A549 treated with GW870086 at 1 μM for 4 hours (cell line): ENCODE measurements at places on chromosomes 2 and 18. TPM values are rescaled to one million over a fixed set of nuclear protein-coding genes. Genes with fewer than 3 reads are reported as not detected.

AQP12B gene
- total RNA-seq: not detected in 5 replicates

MPP4 gene
- total RNA-seq: 0.07 to 0.14 TPM (median 0.13 TPM) in 3 of 5 replicates, not detected in the others

VAMP8 gene
- 15.8 to 18.4 TPM (median 17.3 TPM) in 5 replicates for total RNA-seq

ANKRD30B gene
- not detected in 5 replicates for total RNA-seq

CD8A gene
- total RNA-seq: 0.21 to 0.34 TPM (median 0.24 TPM) in 5 replicates

OXER1 gene
- not detected in 5 replicates for total RNA-seq

LAMA1 gene
- total RNA-seq: 0.13 to 0.30 TPM (median 0.15 TPM) in 5 replicates

KIAA2012 gene
- not detected in 5 replicates for total RNA-seq

LIMS4 gene
- 0.46 to 1.3 TPM (median 0.74 TPM) in 5 replicates for total RNA-seq

YIPF4 gene
- 33.5 to 55.4 TPM (median 49.8 TPM) in 5 replicates for total RNA-seq

TDRD15 gene
- not detected in 5 replicates for total RNA-seq

SKOR2 gene
- total RNA-seq: not detected in 5 replicates

GPR45 gene
- total RNA-seq: not detected in 5 replicates

MAPRE3 gene
- 9.9 to 14.1 TPM (median 11.9 TPM) in 5 replicates for total RNA-seq

STPG4 gene
- not detected in 5 replicates for total RNA-seq

CFAP210 gene
- 0.13 to 0.81 TPM (median 0.42 TPM) in 5 replicates for total RNA-seq

ASXL2 gene
- total RNA-seq: 8.5 to 15.6 TPM (median 13.8 TPM) in 5 replicates

LGALSL gene
- 11.1 to 13.7 TPM (median 11.9 TPM) in 5 replicates for total RNA-seq

RPRD1A gene
- 17.4 to 24.2 TPM (median 22.3 TPM) in 5 replicates for total RNA-seq

UGT1A7 gene
- total RNA-seq: 2.3 to 5.1 TPM (median 3.8 TPM) in 5 replicates

RAMP1 gene
- not detected in 5 replicates for total RNA-seq

LRRTM1 gene
- not detected in 5 replicates for total RNA-seq

MCM6 gene
- total RNA-seq: 46.6 to 50.6 TPM (median 48.7 TPM) in 5 replicates

SOX11 gene
- not detected in 5 replicates for total RNA-seq

UGT1A10 gene
- total RNA-seq: 0.07 to 0.49 TPM (median 0.11 TPM) in 4 of 5 replicates, not detected in the other

SCN2A gene
- not detected in 5 replicates for total RNA-seq

LRRTM4 gene
- not detected in 5 replicates for total RNA-seq

WNT6 gene
- 0.14 to 0.36 TPM (median 0.26 TPM) in 5 replicates for total RNA-seq

MOCOS gene
- 2.8 to 4.6 TPM (median 4.4 TPM) in 5 replicates for total RNA-seq

MREG gene
- 4.9 to 5.8 TPM (median 5.3 TPM) in 5 replicates for total RNA-seq

POTEJ gene
- not detected in 5 replicates for total RNA-seq

EPHA4 gene
- 0.33 to 1.2 TPM (median 0.90 TPM) in 5 replicates for total RNA-seq

SPDYA gene
- total RNA-seq: 0.08 to 0.47 TPM (median 0.24 TPM) in 5 replicates

CNRIP1 gene
- total RNA-seq: 1.7 to 2.2 TPM (median 1.9 TPM) in 5 replicates

AUP1 gene
- total RNA-seq: 191 to 256 TPM (median 237 TPM) in 5 replicates

AMER3 gene
- total RNA-seq: not detected in 5 replicates

RFX8 gene
- total RNA-seq: not detected in 5 replicates

PLGLB2 gene
- total RNA-seq: 0.17 to 0.34 TPM in 2 of 5 replicates, not detected in the others

PCARE gene
- not detected in 5 replicates for total RNA-seq

COL4A4 gene
- 1.2 to 2.4 TPM (median 1.8 TPM) in 5 replicates for total RNA-seq

PPP1R1C gene
- 0.83 to 2.6 TPM (median 1.8 TPM) in 5 replicates for total RNA-seq

OR6B2 gene
- total RNA-seq: not detected in 5 replicates

SNRNP200 gene
- total RNA-seq: 115 to 121 TPM (median 119 TPM) in 5 replicates

EPB41L3 gene
- 0.09 to 0.21 TPM (median 0.17 TPM) in 4 of 5 replicates, not detected in the other for total RNA-seq

RAB1A gene
- 201 to 251 TPM (median 240 TPM) in 5 replicates for total RNA-seq
